Uterine smooth muscle cell (primary cell): ENCODE measurements at places on chromosomes 6 and 20. TPM values are rescaled to one million over a fixed set of nuclear protein-coding genes. Genes with fewer than 3 reads are reported as not detected.

HDAC2 gene
- total RNA-seq, result 71.1 and 101 TPM in 2 replicates

HCRTR2 gene
- total RNA-seq, result not detected in 2 replicates

ZHX3 gene
- 24.0 and 64.6 TPM in 2 replicates for total RNA-seq

NKAIN4 gene
- total RNA-seq, result not detected in 2 replicates
